Eye (tissue), 1 donor: ENCODE measurements at places on chromosomes 7 and 10.

DNA sequence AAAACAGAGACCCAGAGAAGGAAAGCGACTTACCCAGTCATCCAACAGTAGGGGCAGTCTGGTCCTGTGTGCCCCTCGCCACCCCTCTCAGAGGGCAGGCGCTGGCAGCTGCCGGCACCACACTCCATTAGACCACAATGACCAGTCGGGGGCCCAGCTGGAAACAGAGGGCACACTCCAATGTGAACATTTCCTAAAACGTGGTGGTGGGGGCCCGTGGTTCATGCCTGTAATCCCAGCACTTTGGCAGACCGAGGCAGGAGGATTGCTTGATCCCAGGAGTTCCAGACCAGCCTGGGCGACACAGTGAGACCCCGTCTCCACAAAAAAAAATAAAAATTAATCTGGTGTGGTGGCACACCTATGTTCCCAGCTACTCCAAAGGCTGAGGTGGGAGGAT, 912 bp upstream of the OAT start:
- DNase-seq: no peak

DNA sequence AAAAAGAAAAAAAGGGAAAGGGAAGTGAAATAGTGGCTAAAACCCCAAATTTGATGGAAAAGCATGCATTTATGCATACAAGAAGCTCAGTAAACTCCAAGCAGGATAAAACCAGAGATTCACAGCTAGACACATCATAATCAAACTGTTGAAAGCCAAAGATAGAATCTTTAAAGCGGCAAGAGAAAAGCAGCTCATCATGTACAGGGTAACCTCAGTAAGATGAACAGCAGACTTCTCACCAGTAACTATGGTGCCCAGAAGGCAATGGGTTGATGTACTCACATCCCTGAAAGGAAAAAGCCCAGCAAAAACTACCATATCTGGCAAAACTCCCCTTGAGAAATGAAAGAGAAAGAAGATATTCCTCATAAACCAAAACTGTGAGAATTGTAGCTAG, 60.4 kb downstream of the TPST1 start:
- peak; percentile 24 for DNase-seq

DNA sequence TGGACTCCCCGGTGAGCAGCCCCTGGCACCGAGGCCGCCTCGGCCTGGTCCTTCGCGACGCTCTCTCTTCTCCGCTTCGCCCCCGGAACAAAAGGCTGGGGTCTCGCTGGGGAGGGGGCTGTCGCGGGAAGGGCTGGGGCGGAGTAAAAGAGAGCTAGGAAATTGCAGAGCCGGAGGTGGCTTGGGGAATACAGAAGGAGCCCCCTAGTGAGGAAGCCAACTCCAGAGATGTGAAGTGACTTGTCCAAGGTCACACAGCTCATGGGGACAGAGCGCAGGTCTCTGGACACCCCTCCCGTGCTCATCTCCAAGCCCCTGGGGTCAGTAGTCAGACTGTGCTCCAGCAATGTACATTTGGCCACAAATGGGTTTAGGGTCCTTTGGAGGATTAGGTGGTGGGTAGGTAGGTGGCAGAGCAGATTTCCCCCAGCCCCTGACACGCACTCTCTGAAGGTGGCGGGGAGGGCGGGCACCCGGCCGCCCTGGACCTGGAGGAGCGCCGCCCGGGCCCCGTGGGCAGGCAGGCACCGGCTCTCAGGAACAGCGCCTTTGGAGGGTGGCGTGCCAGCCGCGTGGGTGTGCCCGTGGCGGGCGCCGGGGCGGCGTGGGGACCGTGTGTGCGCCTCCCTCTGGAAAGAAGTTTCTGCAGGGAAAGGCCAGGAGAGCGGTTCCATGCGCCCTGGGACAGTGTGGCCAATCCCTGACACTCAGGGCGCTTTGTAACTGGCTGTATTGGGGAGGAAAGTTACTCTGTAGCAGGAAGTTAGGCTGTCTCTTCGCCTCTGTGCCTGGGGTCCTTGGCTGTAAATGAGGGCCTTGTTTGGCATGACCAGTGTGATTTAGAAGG, 910 bp downstream of the WIPF3 start:
- DNase-seq: peak; percentile 36

GRCh38 chr10:86260564-86260963, 106.0 kb downstream of the GRID1 start:
- peak; percentile 21 for DNase-seq

DNA sequence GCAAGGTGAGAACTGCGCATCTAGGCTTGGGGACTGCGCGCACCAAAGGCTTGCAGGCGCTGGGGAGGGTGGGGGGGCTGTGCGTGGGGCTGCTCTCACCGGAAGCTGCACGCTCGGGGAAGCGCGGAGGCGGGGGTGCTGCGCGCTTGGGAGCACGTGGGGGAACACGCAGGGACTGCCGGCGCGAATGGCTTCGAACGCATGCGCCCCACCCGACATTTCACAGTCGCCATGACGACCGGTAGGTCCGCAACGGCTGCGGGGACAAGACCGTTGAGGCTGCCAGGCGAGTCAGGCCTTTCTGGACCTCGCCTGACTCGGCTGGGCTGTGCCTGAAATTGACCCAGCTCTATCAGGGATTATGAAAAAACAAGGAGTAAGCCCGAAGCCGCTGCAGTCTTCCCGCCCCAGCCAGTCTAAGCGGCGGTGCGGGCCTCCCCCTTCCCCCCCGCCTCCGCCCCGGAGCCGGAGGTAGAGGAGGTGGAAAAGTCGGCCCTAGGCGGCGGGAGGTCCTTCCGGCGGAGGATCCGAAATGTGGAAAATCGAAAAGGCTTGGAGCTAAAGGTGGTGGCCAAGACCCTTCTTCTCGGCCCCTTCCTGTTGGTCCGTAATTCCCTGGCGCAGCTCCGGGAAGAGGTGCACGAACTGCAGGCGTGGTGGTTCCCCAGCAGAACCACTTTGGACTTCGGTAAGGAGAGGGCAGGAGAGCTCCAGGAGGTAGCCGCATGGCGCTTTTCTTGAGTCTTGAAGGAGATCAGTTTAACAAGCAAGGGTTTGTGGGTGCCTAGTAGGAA, 34.9 kb upstream of the STEAP1 start:
- DNase-seq: peak; percentile 84

- DNase-seq: peak; percentile 74
Measured at GRCh38 chr7:100632951-100633717, 8.2 kb downstream of the TFR2 start.

- DNase-seq: no peak
Measured at GRCh38 chr7:107663196-107663595, 2.6 kb downstream of the SLC26A4 start.

DNA sequence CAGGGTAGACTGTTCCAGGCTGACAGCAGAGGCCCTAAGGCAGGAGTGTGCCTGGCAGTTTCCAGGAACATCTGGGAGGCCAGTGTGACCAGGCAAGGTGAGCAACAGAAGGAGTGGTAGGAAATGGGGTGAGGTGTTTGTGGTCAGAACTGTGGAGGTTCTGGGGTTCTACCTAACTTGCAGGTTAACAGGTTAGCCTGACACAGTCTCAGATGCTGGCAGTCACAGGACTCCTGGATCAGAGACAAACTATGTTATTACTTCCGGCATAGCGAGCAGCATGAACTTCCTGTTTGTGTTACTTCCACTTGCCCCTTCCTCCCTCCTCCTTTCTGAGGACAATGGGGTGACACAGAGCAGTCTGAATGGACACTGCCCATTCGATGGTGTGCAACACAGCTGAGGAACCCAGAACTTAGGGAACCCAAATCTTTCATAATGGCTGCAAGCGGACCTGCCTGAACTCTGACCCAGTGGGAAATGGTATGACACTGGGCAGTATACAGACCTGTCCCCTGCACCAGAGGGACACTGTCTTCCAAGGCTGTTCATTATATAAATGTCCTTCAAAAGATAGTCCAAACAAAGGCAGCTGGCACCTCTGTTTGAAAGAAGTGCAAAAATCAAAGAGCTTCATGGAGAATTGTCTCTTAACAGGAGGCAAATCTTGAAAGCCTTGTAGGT, 3.9 kb upstream of the SAR1A start:
- DNase-seq: peak; percentile 30

DNA sequence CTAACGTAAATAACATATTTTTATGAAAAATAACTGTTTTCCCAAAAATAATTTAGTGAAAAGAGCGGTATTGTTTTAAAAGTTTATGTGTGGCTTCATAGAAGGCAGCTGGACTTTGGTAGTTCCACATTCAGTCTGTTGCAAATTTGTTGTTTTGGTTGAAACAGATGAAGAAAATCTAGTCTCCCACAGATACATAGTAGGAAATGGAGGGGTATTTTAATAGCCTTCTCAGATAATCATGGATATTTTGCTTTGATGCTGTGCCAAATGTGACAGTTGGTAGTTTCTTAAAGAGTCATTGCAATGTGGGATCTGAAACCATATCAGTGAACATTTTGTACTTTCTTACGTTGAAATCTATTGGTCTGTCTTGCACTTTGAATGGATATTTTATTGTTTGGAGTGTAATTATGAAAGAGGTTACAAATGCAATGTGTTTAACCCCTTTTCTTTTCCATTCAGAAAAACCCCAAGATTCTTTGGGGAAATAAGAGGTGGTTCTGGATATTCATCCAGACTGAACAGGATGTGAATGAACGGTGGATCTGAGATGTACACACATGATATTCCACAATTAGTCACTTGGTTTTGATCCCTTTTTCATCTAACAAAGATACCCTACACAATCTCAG, 10.4 kb downstream of the ZNF365 start:
- DNase-seq: no peak

DNA sequence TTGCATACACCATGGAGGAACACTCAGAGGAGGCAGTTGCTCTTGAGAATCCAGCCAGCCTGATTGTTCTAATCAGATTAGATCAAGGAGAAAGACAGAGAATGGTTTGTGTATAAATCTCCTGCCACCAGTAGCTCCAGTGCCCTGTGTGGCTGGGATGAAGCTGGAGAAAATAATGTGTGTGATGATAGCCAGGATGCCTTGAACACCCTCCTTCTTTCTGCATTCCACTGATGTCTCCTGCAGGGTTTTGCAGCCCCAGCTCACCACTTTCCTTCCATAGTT, 614.7 kb upstream of the FOXK1 start:
- DNase-seq: no peak

- no peak for DNase-seq
Measured at GRCh38 chr7:137446025-137446424, 102.5 kb upstream of the PTN start.

DNA sequence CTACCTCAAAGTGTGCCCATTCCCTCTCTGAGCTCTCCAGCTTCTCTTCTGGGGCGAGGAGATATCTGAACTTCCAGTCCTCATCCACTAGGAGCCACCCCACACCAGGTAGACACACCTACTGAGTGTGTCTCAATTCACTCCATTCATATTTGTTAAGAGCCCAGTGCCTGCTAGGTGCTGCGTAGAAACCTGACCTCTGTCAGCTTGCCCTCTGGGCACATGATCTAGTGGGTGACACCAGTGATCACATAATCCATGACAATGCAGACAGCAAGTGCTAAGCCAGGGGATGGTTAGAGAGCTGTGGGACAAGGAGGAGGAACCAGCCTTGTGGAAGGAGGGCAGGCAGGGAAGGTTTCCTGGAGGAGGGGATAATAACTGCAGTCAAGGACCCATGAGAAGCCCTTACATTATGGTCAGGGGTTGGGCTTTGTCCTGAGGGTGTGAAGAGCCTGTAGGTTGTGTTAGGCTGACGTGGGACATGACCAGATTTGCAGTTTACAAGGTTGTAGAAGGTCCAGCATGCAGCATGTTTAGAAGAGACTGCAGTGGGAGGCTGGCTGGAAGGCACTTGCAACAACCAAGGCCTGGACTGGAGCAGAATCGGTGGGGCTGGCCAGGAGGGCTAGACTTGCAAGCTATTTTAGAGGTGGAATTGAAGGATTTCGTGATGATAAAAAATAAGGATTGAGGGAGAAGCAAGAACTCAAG, 81.8 kb downstream of the COL13A1 start:
- no peak for DNase-seq
